Activated CD4-positive, alpha-beta T cell treated with anti-CD3 and anti-CD28 coated beads, Interleukin-2, amount 50 U/mL, for 4 hours (primary cell): ENCODE measurements at places on chromosomes 12 and 14.

- no peak for DNase-seq
Observed at GRCh38 chr12:58026897-58027891, 85.8 kb downstream of the ATP23 start.

- DNase-seq, result no peak
Observed at GRCh38 chr12:27999970-28000369, 27.4 kb upstream of the PTHLH start.

- no peak for DNase-seq
Observed at GRCh38 chr12:85527192-85527591, 247.2 kb downstream of the ALX1 start.

- DNase-seq, result no peak
Observed at GRCh38 chr12:106245767-106246166, 2.1 kb downstream of the CKAP4 start.

DNA sequence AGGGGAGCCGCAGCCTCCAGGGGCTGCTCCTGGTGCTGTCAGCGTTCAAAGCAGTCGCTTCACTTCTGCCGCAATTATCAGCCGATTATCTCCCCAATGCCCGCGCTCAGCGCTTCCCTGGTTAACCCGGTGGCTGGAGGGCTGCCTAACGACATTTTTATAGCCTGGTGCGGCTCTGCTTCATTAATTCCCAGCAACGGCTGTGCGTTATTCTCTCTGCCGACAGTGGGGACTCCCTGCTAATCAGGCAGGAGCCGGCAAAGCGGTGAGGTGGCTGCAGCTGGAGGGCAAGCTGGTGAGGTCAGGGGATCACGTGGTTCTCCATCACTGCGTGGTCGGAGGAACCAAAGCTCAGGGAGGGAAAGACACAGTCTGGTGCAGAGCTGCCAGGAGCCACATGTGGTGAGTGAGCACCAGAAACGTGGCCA lies 62.9 kb downstream of the GLRX5 start:
- DNase-seq, result no peak

DNA sequence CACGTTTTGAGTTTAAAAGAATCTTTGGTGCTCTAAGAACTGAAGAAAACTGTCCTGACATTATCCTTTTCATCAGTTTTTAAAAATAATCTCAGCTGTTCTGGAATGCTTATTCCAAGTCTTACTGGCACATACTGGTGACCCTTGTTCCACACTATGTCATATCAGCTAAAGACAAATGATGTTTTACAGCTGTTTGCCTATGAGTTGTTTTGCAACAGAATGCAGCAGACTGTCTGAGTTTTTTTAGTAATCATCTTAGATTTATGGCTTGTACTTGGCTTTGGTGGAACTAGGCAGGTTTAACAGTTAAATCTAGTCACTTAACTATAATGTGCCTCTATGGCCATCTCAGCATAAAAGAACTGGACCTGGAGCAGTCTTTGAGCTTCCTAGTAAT lies 91.6 kb upstream of the GRIN2B start:
- no peak for DNase-seq

- no peak for DNase-seq
Observed at GRCh38 chr12:10554756-10555481, 49.2 kb downstream of the EIF2S3B start.

DNA sequence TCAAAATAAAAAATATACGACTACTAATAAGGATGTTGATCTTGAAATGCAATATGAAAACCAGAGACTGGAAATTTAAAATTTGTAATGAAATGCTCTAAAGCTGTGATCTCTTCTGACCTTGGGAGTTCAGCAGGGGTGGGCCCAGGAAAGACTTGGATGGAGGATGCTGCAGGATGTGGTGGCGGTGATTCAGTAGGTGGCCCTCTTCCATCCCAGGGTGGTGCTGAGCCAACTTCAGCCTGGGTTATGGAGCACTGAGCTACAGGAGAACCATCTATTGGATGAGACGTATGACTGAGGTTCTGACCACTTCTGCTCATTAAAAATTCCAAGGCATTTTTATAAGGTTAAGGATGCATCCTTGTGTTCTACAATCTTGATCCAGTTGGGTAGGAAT lies 6.9 kb upstream of the PDE3A start:
- DNase-seq, result no peak

DNA sequence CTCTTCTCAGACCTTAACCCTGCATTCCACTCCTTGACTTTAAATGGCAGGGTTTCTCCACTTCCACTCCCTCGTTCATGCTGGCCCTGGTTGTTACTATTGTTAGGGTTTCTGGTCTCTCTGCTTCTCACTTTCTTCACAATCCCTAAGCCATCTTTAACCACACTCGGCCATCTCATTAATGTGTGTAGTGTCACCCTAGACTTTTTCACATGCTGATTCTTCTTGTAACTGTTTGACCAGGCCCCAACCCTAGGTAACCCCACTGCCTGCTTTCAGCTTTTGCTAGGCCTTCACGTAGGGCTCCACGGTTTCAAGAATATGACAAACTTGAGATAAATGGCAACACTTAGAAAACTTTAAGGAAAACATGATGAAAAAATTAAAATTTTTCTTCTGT lies 195.1 kb downstream of the IPO8 start:
- DNase-seq, result no peak

GRCh38 chr12:131910302-131911027 lies 16.0 kb downstream of the ULK1 start:
- no peak for DNase-seq

GRCh38 chr12:5924342-5924741 lies 20.7 kb downstream of the ANO2 start:
- DNase-seq, result no peak

- DNase-seq, result peak; percentile 81
Observed at GRCh38 chr12:124771462-124772288, 92.0 kb downstream of the SCARB1 start.

DNA sequence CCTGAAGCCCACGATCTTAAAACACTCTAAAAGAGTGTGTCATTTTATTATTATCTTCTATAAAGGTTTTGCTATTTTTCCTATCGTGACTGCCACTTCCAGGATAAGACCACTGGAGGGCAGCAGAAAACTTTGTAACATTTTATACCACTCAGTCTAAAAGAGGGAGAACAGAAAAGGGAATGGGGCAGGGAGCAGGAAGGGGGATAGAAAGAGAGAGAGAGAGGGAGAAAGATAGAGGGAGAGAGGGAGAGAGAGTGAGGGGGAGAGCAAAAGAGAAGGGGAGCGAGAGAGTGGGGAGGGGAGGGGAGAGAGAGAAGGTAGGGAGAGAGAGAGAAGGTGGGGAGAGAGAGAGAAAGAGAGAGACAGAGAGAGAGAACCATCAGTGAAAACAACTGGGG lies 2.0 kb upstream of the ART4 start:
- peak; percentile 36 for DNase-seq

- no peak for DNase-seq
Observed at GRCh38 chr12:30847259-30847658, 79.3 kb upstream of the TSPAN11 start.

DNA sequence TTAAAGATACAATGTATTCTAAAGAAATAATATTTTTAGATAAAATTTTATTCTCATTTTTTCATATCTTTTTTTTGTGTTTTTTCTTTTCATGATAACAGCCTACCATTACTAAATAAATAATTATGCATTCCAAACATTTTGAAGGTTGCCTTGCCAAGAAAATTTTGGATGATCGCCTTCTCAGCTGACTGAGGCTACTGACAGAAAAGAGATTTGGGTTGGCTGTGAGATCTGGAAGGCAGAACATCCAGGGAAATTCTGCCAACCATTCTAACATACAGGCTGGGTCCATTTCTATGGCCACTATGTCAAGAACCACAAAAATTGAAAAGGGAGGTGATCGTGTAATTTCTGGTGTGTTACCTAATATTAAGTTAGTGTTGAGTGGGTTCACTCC lies 48.1 kb downstream of the GALNT8 start:
- no peak for DNase-seq

GRCh38 chr12:57296291-57296690 lies 45.3 kb upstream of the STAC3 start:
- no peak for DNase-seq

DNA sequence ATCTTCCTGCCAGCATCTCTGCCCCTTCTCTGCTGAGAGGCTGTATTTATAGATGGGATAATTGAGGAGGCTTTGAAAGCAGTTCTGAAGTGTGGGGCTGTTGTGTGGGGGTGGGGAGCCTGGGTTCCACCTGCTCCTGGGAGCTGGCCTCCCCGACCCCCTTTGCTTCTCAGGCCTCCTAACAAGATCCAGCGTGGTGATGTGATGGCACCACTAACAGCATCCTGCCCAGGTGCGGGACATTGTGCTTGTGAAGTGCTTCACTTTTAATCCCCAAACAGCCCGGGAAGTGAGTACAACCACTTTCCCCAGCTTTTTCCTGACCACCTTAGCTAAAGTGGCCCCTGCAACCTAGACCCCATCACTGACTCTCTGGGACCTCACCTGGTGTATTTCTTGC lies 95.1 kb upstream of the NRXN3 start:
- no peak for DNase-seq

DNA sequence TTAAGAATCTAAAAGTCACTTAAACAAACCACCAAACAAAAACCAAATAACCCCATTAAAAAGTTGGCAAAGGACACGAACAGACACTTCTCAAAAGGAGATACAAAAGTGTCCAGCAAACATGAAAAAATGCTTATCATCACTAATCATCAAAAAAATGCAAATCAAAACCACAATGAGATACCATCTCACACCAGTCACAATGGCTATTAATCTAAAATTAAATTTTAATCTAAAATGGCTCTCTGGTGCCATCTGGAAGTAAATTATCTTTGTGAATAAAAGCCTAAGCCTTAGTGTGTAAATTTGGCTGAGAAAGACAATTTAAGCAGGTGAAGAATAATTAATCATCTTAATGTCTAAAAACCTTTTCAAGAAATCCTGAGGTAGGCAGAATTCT lies 204.5 kb upstream of the PPFIA2 start:
- DNase-seq, result no peak

DNA sequence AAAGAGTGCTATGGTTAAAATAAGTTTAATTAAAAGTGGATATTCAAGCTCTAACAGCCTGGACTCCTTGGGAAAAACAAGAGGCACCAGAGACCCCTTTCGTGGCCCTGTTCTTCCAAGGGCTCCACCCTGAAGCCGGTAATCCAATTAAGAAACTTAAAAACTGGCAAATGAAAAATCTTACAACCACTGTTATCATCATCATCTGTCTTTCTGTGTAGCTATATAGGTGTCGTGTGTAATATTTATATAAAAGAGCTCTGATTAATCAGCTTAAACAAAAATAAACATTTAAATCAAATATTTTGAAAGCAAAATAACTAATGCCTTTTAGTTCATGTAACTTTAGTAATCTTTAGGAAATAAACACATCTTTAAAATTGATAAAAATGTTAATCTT lies 4.5 kb downstream of the ATF1 start:
- no peak for DNase-seq

- DNase-seq, result no peak
Observed at GRCh38 chr14:61730756-61731373, 31.4 kb upstream of the SNAPC1 start.
